Suppressor macrophage treated with lipopolysaccharide for 1 hour (primary cell): ENCODE measurements at places on chromosomes 16 and 17.

- no peak for DNase-seq
Observed at GRCh38 chr17:7809086-7809790, 24.8 kb upstream of the KDM6B start.

DNA sequence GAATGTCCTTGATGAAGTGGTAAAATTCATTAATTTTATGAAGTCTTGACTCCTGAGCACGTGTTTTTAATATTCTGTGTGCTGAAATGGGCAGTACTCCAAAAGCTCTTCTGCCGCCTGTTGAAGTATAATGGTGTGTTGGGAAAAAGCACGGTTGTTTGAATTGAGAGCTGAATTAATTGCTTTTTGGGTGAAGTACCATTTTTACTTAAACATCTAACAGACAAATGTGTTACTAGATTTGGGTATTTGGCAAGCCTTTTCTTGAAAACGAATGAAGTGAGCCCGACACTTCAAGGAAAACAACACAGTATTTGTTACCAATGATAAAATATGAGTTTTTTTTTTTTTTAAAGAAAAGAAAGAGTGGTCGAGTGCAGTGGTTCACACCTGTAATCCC, 22.5 kb downstream of the WWP2 start:
- no peak for DNase-seq

- DNase-seq: no peak
Observed at GRCh38 chr17:76394166-76394565, 9.8 kb downstream of the SPHK1 start.

DNA sequence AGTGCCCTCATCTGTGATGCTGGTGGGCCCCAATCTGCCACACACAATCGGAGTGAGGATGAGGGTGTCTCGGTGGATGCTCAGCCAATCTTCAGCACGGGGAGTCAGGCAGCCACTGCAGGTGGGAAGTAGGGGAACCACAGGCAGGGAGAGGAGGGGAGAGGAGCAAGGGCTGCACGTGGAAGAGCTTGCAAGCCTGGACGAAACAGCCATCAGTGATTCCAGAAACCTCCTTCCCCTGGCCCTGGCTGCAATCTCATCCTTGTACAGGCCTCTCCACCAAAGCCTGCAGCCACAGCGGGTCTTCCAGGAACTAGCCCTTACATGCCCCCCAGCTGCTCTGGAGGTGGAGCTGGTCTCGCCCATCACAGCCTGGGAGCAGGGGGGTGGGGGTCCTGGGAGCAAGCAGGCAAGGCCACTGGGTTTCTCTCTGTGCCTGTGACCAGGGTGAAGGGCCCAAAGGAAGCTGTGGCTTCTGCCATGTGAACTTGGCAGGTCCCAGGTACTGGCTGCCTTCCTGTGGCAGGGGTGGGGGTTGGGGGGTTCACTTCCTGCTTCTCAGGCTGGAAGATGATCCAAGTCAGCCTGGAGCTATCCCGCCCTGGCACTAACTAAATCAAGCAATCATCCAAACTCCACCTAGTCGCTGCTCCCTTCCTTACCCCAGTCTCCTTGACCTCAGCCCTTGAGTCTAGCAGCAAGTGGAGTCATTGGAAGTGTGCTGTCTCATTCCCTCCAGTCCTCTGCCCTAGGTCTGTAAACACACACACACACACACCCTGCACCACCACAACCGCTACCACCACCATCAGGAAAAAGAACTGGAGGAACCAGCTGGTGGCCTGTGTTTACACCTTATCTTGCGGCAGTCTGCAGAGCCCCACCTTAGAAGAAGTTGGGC, 29.4 kb upstream of the MLKL start:
- no peak for DNase-seq

GRCh38 chr17:7045492-7046126, 1.7 kb upstream of the SLC16A11 start:
- DNase-seq: peak; percentile 70

DNA sequence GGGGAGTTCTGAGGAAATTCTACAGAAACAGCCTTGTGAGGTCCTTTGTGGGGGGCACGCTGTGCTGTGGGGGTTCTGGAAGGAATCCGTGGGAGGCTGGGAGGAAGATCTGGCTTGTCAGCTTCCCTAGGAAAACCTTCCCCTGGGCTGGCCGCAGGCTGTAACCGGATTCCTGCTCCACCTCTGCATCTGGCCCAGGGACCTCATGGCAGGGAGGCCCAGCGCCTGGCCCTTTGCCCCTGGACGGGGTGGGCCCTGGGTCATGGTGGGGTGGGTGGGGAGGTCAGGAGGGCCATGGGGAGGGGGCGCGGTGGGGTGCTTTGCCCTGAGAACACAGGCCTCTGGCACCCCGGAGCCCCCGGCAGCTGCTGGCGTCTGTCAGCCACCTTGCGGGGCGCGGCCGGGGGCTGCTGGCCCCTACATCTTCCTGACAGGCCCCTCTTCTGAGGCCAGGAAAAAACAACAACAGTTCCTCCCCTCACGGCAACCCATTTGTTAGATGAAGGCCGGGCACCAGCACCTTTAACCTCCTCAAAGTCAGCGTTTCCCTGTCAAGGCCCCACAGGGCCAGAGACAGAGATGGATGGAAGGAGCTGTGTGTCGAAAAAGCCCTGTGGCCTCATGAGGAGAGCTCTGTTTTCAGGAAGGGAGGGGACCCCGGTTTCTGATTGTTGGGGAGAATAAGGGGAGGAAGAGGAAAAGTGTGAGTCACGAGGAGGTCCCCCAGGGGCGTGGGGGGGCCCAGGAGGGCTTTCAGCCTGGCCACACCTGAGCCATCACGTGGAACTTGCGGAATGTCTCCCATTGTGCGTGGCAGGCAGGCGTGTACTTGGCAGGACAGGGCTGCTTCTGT, 3.6 kb upstream of the MEOX1 start:
- no peak for DNase-seq
